Activated naive CD4-positive, alpha-beta T cell treated with anti-CD3 and anti-CD28 coated beads for 36 hours (primary cell): ENCODE measurements at places on chromosomes 5 and 9. TPM values are rescaled to one million over a fixed set of nuclear protein-coding genes. Genes with fewer than 3 reads are reported as not detected.

DNA sequence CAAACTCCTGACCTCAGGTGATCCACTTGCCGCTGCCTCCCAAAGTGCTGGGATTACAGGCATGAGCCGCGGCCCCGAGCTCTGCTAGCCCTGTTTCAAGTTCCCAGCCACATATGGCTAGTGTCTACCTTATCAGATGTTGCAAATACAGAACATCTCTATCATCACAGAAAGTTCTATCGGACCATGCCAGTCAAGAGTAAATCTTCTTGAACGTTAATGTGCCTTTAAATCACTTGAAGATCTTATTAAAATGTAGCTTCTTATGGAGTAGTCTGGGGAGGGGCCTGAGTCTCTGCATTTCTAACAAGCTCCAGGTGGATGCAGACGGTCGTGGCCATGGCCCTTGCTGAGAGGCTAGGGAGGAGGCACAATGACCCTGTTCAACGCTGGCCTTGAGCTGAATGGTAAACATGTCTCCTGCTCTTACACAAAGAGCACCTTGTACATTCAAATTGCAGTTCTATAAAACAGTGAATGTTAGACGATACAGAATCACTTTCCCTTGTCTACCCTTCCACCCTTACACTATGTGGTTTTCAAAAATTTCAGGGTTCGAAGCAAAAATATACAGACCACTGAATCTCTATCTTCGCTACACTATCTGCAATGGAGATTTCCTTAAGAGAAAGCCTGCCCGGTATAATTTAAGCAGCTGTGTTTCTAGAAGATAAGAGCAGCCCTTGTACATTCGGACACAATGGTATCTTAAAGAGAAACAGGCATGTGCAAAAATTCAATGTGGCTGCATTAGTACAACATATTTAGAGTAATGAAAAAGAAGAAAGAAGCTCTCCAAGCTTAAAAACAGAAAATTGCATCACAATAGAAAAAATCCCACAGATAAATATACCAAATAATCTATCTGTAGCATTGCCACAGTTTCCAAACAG lies 114.1 kb downstream of the FRMD3 start:
- DNase-seq = no peak

DNA sequence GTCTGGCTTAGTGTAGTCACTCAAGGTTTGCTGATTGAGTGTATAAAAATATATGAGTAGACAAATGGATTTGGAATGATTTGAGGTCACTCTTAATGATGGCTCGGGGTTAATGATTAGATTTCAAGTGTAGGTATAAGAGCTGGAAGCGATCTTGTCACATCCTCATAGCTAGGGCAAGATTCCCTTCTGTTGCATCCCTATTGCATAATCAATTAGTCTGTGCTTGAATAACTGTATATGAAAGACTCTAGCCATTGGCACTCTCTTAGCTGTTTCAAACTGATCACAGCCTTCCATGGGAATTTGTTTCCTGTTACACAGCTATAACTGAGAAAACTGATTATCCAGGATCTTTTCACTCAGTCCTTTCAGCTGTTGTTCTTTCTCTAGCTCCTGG lies 811.6 kb downstream of the TLE4 start:
- DNase-seq = no peak

GRCh38 chr5:125492977-125493376 lies 746.5 kb upstream of the ZNF608 start:
- DNase-seq = no peak

The PCDHGB5 gene
- 0.12 TPM for total RNA-seq

The NEUROG1 gene
- not detected for total RNA-seq

GRCh38 chr5:64788156-64788555 lies 19.4 kb downstream of the CWC27 start:
- no peak for DNase-seq

The CAMK2A gene
- not detected for total RNA-seq

DNA sequence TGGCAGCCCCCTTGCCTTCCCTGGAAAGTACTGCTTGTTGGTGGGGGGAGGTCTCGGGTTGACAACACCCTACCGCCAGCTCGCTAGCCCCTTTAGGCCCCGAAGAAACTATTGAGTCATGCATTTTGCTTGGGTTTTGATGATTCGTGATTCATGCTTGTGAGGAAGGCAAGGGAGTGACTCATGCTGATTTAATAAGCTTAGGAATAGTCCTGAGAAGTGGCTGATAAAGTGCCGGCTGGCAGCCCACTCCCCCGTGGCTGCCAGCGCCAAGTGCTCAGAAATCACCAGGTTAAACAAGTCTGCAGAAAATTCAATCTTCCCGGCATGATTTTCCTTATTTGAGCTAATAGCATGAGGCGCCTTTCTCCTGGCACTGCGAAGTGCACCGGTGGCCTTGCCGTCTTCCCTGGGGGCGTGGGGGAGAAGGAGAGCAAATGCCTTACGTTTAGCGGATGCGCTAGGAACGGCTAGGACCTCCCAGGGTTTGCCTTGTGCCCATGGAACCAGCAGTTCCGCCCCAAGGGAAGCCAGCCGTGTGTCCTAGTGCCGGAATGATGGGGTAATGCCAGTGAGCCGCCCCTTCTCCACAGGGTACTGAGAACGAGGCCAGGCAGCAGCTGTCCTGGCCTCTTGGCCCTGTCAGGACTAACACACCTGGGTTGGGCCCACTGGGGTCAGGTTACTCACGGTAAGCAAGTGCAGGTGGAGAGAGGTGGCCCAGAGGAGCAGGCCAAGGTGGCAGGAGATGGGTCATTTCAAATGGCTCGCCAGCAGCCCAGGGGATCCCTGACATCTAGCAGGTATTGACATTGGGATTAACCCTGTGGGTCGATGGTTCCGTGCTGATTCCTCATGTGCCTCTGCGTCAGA lies 151.9 kb downstream of the MACROH2A1 start:
- no peak for DNase-seq

- DNase-seq = no peak
Observed at GRCh38 chr5:181255276-181255675, 5.7 kb downstream of the TRIM52 start.

GRCh38 chr5:50967563-50968355 lies 301.3 kb downstream of the PARP8 start:
- no peak for DNase-seq

DNA sequence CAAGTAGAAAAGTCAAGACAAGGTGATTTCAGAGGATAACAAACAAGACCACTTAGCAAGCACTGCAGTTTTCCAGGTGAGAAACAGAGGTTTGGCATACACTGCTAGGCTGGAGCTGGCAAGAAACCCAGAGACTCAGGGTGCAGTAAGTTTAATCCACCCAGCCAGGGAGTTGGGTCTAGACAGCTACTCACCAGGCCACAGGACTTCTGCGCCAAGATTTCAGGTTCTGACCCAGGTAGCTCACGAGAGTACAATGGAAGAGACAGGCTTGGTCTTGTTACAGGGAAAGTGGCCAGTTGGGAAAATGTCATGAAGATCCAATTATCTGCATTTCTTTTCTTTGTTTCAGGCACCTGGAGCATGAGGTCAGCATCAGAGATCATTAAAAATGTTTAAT lies 9.8 kb downstream of the SMIM23 start:
- no peak for DNase-seq

The OCLN gene
- 0.26 TPM for total RNA-seq

The EHMT1 gene
- 59.0 TPM for total RNA-seq

The CKS2 gene
- total RNA-seq = 292 TPM

DNA sequence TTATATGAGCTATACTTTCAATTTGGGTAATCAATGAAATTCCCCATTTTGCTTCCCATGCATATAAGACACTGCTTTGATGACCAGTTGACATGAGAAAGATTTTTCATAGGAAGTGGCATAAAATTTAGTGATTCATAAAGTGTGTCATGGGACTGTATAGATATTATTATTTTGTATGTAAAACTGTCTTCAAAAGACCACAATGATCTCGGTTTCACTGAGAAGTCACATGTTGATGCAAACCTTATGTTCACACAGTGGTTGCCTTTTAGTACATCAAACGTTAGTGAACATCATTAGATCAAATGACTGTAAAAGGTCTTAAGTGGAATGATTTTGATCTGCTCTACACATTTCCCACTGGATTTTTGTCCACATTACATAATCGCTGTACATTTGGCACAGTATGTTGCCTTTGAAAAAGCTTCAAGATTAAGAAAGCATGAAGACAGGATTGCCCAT lies 349.2 kb upstream of the MEF2C start:
- no peak for DNase-seq

DNA sequence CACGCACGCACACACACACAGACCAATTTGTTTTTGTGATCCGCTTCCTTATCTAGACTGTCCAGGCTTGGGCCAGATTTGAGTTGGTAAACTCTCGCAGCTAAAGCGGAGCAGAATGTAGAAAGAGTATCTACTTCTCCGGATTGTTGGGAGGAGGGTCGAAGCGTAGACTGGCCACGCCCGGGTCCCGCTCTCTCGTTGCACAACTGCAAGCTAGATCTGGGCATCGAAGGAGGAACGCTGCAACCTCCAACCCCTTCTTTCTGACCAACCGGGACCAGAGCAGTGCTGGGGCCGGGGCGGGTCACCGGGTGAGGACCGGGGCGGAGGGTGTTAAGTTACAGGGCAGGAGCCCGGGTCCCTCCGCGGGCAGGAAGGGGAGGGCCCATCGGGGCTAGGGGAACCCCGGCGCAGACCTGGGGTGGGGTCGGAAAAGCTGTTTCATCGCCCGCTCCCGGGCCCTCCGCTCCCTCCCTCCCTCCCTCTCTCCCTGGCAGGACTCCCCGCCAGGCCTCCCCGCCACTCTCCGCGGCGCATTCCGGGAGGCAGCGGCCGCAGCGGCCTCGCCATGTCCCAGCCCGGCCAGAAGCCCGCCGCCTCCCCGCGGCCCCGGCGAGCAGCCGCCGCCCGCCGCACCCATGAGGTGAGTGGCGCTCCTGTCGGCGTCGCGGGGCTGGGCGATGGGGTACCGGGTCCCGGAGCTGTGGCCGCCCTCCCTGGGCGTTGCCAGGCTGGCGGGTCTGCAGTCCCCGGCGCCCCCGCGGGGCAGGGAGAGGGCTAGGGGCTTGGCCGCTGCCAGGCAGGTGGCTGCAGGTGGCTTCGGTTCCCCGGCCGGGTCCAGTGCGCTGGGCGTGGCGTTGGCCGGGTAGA lies at the start of gene CAST:
CAST (plus strand) TSS at position 522 of the 870 bp plus-strand sequence; CDS start at position 569, 47 bp downstream.
- DNase-seq = peak; percentile 86

DNA sequence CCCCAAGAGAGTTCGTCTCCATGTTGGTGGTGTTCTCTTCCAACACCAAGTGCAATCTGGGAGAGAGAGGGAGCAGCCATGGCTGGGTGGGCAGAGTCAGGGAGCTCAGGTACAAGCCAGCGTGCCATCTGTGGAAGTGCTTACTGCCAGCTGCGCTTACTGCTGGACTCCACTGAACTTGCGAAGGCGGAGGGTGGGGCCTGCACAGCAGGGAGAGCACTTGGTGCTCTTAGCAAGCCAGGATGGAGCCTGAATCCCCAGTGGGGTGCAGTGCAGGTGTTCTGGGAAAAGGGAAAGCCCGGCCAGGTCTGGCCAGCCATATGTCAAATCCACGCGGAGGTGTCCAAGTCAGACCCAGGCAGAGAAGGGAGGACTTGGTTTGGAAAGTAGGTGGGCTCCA lies 142.0 kb downstream of the FANCC start:
- no peak for DNase-seq

DNA sequence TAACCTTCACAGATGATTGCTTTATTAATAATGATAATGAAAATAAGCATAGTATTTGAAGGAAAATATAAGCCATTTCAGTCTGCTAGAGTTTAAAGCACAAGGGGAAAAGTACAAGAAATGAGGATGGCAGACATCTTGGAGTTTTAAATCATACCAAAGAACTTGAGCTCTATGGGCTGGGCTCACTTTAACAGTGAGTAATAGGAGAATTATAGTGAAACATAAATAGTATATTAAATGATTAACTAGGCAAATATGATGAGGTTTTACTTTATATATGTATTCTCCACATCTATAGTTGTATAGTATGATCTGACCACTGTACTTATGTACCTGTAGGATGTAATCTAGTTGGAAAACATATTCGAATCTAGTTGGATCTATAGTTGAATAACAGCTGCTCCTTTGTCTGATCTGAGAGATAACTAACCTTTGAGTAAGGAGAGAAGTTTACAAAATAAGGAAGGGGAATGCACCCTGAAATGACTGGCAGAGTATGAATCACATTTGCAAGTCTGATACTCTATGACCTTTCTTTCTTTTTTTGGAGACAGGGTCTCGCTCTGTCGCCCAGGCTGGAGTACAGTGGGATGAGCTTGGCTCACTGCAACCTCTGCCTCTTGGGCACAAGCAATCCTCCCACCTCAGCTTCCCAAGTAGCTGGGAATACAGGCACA lies 17.6 kb downstream of the MEGF9 start:
- DNase-seq = no peak

The HEMGN gene
- 1.9 TPM for total RNA-seq

- DNase-seq = no peak
Observed at GRCh38 chr9:34451545-34451944, 6.8 kb downstream of the FAM219A start.

DNA sequence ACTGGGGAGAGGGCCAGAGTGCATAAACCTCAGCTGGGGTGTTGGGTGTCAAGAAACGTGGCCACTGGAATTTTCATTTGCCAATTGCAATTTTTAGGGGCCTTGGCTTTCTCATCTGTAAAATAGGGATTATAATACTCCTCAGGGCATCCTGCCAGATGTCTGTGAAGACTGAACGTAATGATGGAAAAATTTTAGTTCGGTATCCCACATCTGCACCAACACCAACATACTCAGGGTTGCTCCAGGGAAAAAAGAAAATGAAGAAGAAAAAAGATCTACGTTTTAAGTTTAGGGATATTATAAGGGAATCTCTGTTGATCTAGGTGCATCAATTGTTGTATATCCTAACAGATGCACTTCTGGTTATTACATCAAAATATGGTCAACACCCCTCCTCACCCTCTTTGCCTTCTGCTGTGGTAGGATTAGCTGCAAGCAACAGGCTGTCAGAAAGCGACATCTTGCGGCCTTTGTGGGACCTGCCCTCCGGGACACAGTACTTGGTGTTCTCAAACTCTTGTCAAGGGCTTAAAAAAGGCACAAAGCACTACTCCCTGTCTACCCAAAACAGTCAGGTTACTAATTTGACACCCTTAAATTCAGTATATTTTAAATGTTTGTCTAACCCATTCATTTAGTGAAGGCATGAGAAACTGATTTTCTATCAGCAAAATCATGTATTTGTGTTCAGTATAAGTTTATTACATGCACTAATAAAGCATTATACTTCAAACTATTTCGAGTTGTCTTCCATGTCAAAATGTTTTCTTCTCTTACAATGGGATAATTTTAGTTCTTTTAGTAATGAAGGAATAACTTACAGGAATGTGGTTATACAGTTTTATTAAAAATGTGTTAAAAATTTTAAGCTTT lies 8.3 kb upstream of the TBC1D2 start:
- DNase-seq = peak; percentile 93

GRCh38 chr5:5816960-5817359 lies 394.5 kb downstream of the ICE1 start:
- no peak for DNase-seq

DNA sequence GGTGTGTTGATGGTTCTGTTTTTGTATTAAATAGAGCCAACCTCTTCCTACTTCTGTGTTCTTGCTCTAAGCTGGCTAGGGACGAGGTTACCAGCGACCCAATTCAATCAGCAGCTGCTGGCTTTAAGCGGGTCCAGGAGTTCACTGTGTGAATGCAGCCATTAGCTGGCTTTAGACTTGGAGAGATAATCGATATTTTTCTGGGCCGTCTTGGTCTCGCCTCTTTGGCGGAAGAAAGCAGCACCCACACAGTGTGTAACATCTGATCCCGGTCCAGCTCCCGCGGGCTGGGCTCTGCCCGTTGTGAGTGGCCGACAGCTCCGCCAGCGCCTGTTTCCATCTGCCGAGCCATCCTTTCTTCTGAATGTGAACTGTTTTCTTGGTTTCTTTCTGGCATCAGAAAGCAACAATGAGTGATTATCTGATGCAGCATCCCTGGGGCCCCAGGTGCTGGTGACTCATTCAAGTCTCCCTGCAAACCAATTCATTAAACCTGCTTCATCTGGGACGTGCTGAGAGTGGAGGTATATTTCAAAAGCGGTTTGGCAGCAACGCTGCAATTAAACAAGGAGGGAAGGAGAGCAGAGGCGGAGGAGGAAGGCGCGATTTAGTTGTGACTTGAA lies 90.8 kb upstream of the IRX4 start:
- DNase-seq = no peak
